RCC 7860 (cell line): ENCODE measurements at places on chromosomes 7 and 10.

- no peak for DNase-seq
These were observed 119.8 kb downstream of the ITGB8 start for GRCh38 chr7:20450536-20450935.

DNA sequence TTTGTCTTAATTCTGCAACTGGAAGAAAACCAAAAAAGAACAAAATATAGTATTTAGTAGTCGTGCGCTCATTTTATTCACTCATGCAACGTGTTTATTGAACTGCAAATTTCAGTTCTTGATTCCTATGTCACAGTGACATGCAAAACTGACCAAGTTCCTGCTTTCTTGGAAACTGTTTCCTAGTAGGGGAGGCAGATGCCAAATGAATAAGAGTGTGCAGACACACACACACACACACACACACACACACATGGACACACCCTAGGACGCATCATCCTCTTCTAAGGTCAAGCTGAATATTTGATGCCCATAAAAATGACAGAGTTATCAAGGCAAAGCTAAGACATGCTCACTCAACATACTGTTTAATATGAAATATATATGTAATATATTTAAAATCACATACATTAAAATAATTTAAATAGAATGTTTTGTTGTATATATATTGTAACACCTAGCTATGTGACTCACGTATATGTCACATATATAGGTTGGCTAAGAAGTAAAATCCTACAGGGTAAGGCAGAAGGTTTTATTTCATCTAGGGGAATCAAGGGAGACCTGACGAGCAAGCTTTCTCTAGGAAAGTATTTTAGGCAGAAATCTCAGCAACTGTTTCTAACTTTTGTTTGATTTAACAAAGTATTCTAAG lies 79.6 kb downstream of the SVIL start:
- no peak for DNase-seq

DNA sequence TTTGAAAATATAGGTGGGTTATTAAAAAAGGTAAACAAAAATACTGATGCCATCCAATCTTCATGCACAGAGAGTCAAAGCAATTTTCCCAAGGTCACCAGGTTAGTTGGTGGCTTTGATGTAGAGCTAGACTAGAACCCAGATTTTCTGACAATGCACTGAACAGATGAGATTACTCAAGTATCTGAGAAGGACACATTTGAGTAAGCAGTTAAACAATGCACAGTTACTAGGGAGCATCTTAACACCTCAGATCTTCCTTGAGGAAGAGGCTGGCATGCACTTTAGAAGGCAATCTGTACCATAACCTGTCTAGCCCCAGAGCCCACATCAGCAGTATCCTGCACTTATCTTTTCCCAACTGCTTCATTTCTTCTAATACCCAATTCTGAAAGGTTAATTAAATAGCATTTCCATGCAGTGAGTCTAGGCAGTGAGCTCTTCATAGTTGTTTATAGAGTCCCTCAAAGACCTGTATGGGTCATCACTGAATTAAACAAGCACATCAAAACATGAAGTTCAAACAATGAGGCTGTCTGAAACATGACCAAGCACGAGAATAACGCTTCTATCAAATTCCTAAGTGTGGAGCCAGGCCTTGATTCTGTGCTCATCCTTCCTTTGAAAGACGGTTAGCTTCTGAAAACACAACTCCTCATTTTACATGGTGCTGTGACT lies 38.2 kb upstream of the ANK3 start:
- no peak for DNase-seq

DNA sequence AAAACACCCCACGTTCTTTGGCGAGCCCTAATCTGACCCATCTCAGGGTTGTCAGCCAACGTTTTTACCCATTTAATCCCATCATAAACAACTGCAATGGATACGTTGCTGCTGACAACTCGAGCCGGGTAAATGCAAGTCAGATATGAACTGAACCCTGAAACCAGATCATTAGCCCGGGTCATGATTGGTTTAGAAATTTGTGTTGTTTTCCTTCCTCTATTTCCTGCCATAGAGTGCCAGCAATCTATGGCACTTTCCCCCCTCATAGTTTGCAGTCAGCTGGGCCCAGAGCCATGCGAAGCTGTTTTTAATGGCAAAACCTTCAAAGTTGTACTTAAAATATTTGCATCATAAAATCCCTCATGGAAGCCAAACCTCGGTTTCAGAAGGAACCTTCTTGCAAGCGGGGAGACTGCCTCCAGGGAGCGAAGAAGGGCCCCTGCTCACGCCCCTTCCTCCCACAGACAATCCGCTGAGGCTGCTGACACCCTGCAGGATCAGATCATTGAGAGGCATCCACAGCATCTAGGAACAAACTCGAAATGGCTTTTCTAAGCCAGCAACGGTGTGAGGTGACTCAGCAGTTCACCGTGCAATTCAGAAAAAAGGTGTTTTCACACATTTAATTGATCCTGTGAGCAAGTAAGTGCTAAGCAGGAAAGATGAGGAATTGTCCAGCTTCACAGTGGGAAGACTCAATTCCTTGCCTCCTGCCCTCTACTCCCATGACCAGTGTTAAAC lies 710.1 kb downstream of the PARD3 start:
- DNase-seq: no peak

DNA sequence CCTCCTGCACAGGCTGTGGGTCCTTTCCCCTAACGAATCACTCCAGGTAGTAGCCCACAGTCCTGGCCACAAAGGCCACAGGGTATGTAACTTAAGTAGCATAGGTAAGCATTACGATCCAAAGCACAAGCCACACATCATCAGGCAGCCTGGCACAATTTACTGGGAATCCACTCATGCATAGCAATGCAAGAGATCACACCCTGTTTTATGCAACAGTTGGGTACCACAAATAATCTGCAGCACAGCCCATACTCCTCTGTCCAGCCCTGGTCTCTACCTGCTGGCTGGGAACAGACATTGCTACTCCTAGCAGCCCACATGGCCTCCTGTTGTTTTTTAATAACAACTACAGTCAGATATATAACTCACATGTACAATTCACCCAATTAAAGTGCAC lies 34.3 kb downstream of the SRPK2 start:
- peak; percentile 59 for DNase-seq

DNA sequence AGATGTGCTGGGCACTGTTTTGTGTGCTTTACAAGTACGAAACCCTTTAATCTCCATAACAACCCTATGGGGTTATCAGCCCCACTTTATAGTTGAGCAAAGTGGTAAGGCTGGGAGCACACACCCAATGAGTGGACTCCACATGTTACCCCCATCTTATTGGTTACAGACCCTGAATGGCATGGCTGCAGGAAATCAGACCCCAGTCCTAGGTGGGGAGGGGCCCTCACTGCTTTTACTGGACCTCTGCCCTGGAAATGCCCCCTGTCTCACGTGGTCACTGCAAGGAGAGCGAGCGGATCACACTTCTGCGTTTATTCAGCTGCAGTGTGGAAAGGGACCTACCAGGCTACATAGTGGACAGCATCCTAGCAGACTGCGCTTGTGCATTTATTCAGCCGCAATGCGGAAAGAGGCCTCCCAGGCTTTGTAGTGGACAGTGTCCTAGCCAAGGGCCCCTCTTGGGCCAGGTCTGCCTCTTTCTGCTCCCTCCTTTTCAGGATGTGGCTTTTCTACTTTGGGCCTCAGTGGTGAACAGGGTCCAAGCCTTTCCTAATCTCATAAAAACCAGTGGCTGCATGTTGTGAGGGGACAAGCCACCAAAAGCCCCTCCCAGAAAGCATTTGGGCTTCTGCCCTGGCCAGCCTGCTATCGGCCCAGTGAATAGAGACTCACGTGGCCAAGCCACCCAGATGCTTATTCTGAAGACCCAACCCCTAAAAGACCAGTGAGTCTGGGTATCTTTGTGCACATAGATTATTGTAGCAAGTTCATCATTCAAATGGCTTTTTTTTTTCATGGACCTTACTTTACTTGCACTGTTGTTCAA lies 405.7 kb upstream of the RNF32 start:
- DNase-seq: no peak

DNA sequence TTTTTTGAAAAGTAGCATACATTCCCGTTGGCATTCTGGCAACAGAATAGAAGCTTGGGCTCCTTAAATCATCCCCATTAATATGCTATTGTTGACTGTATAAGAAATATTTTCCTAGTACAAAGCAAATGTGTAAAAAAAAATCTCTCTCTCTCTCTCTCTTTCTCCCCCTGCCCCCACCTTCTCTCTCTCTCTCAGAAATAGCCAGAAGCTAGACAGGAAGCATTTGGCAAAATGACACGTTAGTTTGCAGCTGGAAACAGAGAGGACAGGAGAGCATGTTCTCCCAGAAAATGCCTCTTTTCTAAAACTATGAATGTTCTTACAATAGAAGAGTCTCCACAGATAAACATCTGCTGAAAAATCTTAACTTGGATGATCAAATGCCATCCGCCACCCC lies 59.6 kb upstream of the AKR1E2 start:
- DNase-seq: peak; percentile 38

- peak; percentile 13 for DNase-seq
These were observed 102.0 kb downstream of the HIF1AN start for GRCh38 chr10:100637785-100638184.

GRCh38 chr10:129894698-129895097 lies 69.4 kb downstream of the EBF3 start:
- no peak for DNase-seq

DNA sequence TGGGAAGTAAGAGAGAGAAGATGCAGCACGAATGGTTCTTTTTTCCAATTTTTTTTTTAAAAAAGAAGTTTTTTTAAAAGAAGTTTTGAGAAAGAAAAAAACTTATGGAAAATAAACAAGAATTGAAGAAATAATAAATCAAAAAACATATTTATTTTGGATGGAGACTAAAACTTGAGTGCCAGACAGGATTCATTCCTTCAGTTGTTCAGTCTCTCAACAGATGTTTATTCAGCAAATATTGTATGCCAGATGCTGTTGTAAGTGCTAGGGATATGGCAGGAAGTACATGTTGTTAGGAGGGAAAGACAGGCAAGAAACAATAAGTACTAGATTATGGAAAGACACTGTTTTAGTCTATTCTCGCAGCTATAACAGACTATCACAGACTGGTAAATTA lies 750.7 kb upstream of the PHF14 start:
- DNase-seq: no peak

DNA sequence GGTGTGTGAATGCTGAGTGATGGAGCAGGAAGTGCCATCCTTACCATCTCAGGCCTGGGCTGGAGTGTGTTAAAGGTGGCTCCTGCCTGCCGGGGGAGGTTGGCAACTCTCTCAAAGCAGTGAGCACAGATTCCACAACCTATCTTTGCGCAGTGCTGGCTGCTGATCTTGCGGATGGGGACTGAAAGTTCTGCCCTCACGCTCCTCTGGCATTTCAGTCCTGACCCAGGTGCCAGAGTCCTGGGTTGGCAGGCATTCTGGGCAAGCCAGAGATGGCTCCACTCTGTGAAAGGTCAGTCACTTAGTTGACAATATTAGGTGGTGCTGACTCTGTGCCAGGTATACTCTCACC lies 315.5 kb downstream of the RPS24 start:
- no peak for DNase-seq

- no peak for DNase-seq
These were observed 13.0 kb upstream of the SMARCD3 start for GRCh38 chr7:151261529-151261928.

- DNase-seq: no peak
These were observed 181.8 kb upstream of the MDFIC start for GRCh38 chr7:114740095-114740494.

DNA sequence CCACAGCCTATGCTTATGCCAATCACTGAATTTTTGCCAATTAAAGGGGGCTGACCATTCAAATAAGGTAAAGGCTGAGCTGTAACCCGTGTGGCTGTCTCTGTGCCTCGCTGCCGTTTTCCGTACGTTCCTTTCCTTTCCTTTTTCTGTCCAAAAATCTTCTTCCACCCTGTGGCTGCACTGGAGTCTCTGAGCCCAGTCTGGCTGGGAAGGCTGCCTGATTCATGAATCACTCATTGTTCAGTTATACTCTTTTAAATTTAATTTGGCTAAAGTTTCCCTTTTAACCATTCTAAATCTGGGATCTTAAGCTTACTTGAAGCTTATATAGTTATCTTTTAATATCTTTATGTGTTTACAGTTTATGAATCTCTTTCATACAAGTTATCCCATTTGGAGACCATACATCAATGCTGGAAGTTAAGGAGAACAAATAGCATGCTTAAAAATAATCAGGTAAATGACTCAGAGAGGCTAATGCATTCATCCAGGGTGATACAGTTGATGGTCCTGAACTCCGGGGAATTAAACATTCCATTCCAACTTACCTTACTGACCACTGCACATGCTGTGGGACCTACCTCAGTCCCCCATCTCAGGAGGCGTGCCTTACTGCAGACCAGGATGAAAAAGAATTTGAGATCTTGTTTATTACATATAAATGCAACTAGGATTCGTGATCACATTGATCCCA lies 385.3 kb upstream of the ADARB2 start:
- DNase-seq: peak; percentile 64

DNA sequence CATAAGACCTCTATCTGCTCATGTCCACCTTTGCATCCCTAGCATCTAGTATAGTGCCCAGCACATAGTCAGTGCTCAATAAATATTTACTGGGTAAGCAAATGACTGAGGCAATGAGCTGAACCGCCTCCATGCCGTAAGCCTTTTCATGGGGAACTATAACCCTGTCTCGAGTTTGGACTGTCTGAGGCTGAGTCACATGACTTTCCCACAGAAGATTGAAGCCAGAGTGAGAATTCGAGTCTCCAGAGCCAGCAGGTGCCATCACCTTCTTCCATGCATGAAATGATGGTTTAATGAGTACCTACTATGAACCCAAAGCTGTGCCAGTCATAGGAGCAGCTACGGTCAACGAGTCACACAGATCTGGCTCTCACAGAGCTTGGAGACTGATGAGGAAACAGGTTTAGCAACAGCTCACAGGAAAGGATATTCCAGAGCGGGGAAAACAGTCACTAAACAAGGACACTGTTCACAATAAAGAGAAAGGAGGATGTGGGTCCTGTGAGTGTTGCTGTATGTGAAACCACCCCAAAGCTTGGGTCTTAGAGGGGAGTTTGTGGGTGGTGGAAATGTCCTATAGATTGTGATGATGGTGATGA lies 75.2 kb downstream of the TEX36 start:
- no peak for DNase-seq
